ENCODE measurements at places on chromosomes 16 and 17.

- DNase-seq, result peak; percentile 93
Measured at GRCh38 chr17:57902800-57903759, 52.1 kb downstream of the CUEDC1 start.

- no peak for DNase-seq
Measured at GRCh38 chr17:40617678-40618240, 29.9 kb downstream of the SMARCE1 start.

- no peak for DNase-seq
Measured at GRCh38 chr17:9908649-9909042, 3.6 kb upstream of the RCVRN start.

DNA sequence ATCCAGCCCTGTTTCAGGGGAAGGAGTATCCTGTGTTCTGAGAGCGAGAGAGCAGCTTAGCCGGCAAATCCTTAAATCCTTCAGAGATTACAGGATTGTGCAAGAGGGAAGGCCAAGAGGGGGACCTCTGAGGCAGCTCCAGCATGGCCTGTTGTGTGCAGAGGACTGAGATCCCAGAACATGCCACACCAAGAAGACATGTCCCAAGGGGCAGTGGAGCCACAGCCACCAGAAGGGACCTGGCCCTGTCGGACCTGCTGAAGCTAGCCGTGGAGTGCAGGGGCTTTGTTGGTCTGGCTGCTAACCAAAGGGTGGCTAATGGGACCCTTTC, 1.6 kb upstream of the MRC2 start:
- no peak for DNase-seq

- no peak for DNase-seq
Measured at GRCh38 chr16:56636616-56637413, 1.7 kb upstream of the MT1A start.

- no peak for DNase-seq
Measured at GRCh38 chr16:85057948-85058347, 30.4 kb downstream of the KIAA0513 start.

GRCh38 chr17:56885312-56885657, 28.6 kb downstream of the TRIM25 start:
- no peak for DNase-seq

GRCh38 chr17:78715000-78715771, 66.9 kb downstream of the CYTH1 start:
- no peak for DNase-seq

DNA sequence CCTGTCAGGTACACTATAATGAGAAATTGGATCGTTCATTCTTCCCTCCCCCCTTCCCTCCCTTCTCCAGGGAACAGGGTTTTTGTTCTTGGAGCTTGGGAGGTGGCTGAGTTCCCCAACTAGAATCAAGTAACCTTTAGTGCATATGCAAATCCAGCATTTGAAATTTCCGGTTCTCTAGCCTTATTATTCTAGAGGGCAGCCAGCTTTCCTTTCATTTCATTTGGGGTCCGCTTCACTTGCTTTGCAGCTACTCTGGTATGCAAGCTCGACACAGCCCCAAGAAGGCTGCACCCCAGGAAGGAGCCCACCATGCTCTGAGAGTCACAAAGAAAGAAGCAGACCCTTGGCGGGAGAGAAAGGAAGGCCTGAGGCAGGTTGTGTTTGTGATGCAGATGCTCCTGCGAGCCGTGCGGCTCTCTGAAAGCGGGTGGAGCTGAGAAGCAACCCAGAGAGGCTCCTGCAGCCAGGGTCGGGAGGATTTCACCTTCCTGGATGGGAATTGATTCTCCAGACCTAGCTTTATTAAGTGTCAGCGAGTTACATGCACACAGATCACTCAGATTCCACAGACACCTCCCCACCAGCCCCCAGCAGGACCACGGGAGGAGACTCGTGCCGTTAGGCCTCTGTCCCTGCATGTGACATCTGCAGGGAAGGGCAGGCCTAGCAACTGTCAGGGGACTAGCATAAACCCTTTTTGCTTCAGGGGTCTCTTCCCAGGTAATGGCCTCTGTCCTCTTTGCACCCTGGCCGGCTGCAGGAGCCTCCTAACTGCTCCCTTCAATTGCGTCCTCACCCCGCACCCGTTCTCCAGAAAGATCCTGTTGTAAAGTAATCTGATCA, 34.5 kb downstream of the PMM2 start:
- no peak for DNase-seq

DNA sequence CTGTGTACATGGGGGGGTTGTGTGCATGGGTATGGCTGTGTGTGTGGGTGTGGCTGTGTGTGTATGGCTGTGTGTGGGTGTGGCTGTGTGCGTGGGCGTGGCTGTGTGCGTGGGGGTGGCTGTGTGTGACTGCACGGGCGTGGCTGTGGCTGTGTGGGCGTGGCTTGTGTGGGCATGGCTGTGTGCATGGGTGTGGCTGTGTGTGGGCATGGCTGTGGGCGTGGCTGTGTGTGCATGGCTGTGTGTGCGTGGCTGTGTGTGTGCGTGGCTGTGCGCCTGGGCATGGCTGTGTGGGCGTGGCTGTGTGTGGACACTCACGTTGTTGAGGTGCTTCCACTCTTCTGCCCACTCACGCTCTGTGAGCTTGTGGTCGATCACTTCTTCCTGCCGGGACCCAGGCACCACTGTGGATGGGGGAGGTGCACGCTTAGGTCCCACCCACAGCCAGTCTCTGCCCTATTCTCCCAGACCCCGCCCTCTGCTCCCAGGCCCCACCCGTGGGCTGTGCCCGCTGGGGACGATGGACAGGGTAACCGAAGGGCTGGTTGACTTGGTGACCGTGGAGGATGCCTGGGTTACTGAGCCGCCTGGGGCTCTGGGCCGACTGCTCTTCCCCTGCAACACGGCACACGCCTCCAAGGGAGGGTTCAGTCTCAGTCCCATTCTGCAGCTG, 16.0 kb upstream of the PABPN1L start:
- no peak for DNase-seq

DNA sequence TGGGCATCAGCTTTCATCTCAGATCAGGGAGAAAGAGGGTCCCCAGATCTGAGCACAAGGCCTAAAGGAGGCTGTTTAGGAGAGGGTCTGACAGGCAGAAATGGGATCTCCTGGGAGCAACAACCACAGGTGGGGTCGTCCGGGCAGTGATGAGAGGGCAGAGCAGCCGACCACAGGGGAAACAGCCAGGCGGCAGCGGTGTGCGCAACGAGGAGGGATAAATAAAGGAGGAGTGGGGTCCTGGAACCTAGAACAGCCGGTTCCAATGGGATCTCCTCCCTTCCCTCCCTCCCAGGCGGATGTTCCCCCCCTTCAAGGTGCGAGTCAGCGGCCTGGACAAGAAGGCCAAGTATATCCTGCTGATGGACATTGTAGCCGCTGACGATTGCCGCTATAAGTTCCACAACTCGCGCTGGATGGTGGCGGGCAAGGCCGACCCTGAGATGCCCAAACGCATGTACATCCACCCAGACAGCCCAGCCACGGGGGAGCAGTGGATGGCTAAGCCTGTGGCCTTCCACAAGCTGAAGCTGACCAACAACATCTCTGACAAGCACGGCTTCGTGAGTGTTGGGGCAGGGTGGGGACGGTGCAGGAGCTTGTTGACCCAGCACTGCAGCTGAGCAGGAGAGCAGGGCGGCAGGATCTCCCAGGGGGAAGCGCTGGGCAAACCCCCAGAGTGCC, 1.9 kb downstream of the TBX2 start:
- no peak for DNase-seq

GRCh38 chr17:46958041-46958591, 20.9 kb downstream of the RPRML start:
- DNase-seq, result no peak

- no peak for DNase-seq
Measured at GRCh38 chr16:4067262-4068001, 48.8 kb downstream of the ADCY9 start.

DNA sequence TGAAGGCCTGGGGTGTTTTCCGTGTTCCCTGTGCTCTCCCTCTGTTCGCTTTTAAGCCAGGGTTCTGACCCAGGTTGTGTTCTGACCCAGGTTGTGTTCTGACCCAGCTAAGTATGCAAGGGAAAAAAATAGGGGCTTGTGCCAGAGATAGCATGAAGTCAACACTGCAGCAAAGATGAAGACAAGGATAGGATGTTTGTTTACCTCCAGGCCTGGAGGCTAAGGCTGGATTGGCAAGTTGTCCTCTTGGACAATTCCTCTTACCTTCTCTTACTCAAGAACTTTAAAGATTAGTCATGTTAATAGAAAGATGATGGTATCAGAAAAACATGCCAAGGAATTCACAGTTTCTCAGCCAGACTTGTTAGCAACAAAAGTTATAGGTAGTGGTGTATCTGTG, 19.4 kb downstream of the LYRM9 start:
- DNase-seq, result no peak

- peak; percentile 56 for DNase-seq
Measured at GRCh38 chr17:71726341-71726740, 394.5 kb upstream of the SOX9 start.

DNA sequence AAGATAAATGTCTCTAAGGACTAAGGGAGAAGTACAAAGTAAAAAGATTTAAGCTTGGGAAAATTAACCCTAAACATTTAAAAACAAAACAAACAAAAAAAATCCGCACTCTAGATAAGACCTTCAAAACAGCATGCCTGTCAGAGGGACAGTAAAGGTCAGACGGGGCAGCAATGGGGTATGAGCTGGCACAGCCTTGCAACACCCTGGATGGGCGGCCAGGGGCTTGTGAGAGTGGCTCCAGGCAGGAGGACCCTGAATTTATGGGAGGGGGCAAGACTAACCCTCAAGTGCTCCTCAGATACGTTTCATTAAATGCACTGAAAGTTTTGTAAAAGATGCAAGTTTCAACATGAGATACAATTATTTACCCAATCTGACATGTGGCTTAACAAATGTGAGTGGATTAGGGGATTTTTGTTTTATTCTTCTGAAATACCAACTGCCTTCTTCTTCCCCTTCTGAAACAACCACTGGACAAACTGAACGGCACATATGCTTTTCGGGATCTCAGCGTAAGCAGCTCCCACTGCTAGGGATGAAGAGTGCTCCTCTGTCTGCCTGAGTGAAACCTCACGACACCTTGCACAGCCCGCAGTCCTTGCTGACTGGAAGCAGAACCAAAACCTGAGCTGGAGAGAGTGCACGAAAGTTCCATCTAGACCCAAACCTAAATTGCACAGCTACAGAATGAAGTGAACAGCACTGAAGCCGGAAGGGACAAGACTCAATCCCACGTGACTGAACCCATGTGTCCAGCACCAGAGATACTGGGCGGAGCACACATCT, 128.4 kb downstream of the ANKRD11 start:
- DNase-seq, result no peak

DNA sequence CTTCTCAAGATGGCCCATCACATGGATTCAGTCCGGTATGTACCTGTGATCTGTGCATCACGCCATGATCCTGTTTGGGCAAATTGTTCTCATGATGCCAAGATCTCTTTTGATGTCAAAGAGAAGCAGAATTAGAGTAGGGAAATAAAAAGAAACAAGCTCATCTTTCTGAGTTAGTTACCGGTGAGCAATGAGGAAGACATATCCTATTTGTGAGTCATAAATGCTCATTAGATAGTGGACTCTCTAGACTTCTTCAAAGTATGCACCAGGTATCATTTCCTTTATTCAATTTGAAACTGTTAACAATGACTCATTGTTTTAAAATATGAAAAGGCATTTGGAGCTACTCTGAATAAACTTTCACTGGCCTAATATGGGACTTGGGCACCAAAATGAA, 8.0 kb upstream of the KRTAP4-12 start:
- no peak for DNase-seq

DNA sequence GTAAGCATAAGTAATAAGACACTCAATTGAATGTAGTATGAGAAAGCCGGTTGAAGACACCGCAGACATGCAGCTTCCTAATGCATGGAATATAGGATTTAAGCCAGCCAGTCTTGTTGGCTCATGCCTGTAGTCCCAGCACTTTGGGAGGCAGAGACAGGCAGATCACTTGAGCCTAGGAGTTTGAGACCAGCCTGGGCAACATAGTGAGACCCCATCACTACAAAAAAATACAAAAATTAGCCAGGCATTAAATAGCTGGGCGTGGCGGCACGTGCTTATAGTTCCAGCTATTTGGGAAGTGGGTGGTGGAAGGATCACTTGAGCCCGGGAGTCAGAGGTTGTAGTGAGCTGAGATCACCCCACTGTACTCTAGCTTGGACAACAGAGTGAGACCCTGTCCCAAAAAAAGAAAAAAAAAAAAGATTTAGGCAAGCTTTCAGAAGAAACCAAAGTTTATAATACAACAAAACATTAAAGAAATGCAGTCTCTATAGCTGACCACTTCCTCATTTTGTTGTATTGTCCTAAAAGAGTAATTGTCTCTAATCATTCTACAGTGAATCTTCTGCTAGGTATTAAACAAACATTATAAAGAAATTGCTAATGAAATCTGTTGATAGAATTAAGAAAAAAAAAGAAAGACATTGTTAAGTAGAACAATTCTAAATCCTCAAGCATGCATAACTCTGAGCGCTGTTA, 68.6 kb upstream of the KIFC3 start:
- no peak for DNase-seq

GRCh38 chr16:51577621-51578303, 426.7 kb upstream of the SALL1 start:
- no peak for DNase-seq

- DNase-seq, result no peak
Measured at GRCh38 chr16:70604407-70605282, 41.7 kb upstream of the IL34 start.

GRCh38 chr16:4176906-4177417, 60.7 kb upstream of the ADCY9 start:
- DNase-seq, result no peak

GRCh38 chr16:66287416-66287815, 79.1 kb upstream of the CDH5 start:
- no peak for DNase-seq

GRCh38 chr17:81489998-81490992, 22.3 kb downstream of the ACTG1 start:
- no peak for DNase-seq

DNA sequence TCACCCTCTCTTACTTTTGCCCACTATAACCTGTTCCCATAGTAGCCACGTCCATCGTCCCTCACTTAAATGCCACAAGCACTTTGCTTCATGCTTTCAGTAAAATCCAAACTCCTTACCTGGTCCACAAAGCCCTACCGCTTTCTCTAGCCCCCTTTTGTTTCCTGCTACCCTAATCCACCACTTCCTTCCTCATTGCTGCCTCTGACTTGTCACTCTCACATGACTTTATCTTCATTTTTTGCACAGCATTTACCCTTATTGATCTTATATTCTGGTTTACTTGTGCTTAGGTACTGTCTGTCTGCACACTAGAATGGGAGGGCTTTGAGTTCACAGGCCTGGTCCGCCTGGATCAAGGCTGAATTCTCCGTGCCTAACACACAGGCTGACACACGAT, 340.0 kb downstream of the XYLT1 start:
- no peak for DNase-seq

DNA sequence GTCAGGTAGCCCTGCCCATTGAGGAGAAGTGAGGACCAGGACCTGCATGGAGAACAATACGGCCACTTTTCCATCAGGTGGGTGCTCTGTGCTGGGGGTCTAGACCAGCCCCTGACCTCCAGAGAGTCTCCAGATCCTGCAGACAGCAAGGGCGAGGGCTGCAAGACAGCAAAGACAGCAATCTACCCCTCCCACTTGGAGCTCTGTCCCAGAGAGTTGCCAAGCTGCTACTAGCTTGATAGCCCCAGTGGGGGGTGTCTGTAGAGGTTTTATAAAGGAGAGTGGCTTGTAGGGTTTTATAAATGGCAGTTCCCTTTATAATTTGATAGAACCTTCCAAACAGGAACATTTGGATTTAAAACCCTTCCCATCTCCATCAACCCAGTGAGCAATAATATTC, 16.7 kb upstream of the SLFN11 start:
- no peak for DNase-seq

All from NCI-H774 (cell line).